ENCODE measurements at places on chromosomes 16 and 17.

DNA sequence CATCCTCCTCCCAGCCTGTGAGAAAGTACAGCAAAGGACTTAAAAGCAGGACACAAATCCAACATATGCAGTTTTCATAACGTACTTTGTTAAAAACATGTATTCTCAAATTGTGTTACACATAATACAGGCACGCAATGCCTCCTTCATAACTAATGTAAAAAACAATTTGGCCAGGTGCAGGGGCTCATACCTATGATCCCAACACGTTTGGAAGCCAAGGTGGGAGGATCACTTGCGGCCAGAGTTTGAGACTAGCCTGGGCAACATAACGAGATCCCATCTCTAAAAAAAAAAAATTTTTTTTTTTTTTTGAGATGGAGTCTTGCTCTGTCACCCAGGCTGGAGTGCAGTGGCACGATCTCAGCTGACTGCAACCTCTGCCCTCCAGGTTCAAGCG lies 20.4 kb downstream of the TEX2 start:
- no peak for DNase-seq

GRCh38 chr16:74991268-74991592 lies 6.3 kb upstream of the WDR59 start:
- DNase-seq = no peak

DNA sequence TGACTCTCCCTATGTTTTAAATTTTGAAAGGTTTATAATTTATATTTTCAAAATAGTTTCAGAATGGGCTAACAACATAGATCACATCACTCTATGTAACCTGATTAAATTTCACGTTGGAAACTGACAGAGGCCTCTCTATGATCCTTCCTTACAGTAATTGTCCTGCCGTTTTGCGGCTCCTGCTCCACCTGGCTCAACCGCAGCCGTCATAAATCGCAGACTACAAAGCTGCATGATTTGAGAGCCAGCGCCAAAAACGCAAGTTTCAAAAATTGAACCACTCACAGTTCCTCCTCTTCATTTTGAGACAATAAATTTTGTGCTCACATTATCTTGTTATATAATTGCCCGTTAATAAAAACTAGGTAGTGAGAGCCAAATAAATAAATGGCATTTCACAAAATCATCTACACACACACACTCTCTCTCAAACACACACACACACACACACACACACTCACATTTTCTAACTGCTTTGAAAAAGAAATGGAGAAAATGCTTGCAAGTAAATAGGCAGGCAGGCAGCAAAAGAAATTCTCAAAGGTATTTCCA lies 263.1 kb upstream of the PSMD7 start:
- DNase-seq = no peak

DNA sequence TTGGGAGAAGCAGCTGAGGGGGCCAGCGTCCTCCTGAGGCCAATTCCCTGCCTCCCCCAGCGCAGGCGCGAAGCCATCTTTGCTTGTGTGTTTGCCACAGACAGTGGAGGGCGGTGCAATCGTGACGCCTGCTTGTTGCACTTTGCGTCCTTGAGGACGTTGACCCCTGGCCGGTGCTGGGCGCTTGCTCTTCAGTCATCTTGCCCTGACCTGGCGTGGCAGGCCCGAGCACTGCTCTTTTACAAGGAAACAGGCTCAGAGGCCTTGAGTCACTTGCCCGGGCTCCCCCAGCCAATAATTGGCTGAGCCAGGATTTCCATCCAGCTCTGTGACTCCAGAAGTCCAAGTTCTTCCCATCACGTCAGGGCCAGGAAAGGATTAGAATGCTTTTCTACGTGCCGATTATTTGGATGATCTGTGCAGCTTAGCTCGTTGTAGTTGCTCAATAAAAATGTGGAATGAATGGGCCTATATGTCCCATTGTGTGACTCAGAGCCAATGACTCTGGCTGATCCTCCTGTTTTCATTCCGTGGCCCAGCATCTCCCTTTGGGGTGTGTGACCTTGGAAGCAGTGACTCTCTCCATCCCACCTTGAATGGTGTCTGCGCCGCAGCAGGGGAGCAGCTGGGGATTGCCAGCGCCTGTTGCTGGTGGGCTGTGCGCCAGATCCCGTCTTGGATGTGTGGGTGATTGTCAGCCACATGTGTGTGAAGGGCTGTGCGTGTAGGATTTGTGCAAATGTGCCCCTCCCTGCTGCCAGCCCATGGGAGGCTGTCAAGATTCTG lies 214.1 kb downstream of the SEC14L1 start:
- no peak for DNase-seq

GRCh38 chr16:62462971-62463370 lies 426.7 kb upstream of the CDH8 start:
- no peak for DNase-seq

DNA sequence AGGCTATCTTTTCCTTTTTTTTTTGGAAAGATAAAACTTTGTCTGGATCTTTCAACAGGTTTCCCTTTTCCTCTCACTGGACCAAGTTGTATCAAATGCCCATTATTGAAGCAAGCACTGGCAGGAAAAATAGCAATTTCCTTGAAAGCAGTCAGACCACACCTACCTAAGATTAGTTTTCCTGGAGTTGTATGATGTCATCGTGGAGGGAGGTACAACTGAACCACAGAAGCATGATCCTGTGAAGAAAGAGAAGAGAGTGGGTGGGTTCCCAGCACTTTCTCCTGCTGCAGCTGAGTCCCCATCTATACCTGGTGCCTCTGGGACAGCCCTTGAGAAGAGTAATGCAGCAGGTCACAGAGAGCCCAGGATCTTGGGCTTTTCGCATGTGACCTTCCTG lies 63.6 kb upstream of the ERCC4 start:
- DNase-seq = no peak

DNA sequence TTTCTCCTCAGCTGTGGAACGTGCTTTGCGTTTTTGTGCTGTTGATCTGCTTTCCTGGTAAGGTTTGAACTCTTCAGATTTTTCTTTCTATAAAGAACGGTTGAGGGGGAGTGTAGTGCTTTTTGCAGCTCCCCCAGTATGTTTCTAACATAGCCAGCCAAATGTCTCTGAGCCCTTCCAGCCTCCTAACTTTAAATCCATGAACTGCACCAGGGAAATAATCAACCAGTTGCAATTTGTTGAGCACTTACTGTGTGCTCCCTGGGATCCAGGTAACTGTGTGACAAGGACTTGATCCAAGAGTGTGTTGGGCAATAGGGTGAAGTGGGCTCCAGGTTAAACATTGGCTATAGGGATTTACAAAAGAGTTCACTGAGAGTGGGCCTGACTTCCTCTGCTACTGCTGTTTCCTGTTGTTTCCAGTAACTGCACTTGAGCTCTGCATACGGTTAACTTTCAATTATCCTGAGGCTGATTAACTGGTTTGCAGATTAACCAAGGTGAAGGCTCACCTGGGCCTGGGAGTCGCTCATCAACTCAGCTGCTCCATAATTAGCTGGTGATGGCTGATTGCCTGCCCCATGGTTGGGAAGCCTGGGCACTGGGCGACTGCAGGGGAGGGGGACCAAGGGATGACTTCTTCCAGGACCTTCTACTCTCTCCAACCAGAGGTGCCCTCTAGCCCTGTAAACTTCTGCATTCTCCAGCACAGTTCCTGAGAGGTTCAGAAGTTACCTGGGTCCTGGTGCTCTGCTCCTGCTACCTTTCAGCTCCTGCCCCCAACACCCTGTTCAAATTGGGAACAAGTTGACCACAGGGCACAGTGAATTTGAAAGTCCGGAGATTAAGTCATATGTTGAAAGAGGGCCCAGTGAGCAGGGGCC lies 19.5 kb downstream of the HLF start:
- DNase-seq = peak; percentile 65

GRCh38 chr16:85484347-85485300 lies 128.5 kb upstream of the GSE1 start:
- no peak for DNase-seq

DNA sequence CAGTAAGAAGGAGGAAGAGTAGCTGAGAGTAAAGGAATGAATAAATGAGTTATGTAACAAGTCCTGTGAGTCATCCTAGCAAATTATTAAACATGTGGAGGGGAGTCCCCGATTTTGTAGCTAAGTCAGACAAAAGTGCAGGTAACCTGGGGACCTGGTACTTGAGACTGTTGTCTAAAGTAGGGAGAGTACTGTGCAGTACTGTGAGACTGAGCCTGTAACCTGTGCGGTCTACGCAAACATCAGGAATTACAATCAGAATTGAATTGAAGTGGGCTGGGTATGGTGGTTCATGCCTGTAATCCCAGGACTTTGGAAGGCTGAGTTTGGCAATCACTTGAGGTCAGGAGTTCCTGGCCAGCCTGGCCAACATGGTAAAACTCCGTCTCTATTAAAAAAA lies 35.7 kb downstream of the IKZF3 start:
- no peak for DNase-seq

GRCh38 chr16:85927959-85928358 lies 29.0 kb downstream of the IRF8 start:
- no peak for DNase-seq

DNA sequence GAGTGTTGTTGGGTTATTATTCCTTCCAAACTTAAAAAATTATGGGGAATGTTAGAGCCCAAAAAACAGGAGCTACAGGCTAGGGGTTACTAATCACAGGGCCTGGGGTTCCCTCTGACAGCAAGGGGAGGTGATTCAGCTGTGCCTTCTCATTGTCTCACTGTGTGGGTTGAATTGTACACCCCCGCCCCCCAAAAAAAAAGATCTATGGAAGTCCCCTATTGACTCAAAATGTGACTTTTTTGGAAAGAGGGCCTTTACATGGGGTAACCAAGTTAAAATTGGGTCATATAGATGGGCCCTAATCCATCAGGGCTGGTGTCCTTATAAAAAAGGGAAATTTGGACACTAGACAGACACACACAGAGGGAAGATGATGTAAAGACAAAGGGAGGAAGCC lies 190.2 kb downstream of the SOX9 start:
- no peak for DNase-seq

DNA sequence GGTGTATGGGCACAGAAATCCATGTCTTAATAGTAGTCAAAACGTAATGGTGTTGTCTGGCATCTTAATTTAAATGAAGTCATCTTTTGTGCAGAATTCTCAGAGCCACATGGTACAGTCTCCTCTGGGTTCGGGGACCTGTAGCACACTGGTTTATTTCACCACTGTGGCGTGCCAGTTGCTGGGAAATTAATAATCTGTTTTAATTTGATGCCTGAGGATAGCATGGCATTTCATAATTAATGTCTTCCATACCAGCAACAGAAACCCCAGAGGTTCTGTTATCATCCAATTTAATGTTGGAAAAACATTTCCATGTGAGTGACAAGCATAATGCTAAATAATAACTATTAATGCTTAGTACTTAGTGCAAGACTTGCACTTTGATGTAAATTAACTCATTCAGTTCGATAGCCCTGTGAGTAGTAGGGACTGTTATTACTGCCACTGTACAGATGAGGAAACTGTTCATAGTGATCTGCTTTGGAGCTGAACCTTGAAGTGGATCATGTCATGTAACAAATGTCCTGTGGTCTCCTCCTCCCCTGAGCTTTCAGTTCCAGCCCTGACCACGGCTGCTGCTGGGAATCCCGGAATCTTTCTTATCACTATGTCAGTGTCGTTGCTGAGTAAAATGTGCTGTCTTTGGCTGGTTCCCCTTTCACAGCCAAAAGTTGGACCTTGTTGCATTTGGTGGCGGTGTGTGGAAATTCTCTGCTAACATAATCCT lies 51.2 kb downstream of the SNX29 start:
- DNase-seq = no peak
